ENCODE measurements at places on chromosomes 7 and 10. TPM values are rescaled to one million over a fixed set of nuclear protein-coding genes. Genes with fewer than 3 reads are reported as not detected.

COL13A1 gene
- polyA plus RNA-seq = 5.2 TPM

HOGA1 gene
- 0.15 TPM for polyA plus RNA-seq

GRM3 gene
- polyA plus RNA-seq = 0.79 TPM

CCDC126 gene
- polyA plus RNA-seq = 3.6 TPM

FAM25A gene
- polyA plus RNA-seq = not detected

BHLHA15 gene
- polyA plus RNA-seq = 1.4 TPM

- no peak for DNase-seq
These were observed 30.1 kb downstream of the KLF6 start for GRCh38 chr10:3754727-3755439.

DNA sequence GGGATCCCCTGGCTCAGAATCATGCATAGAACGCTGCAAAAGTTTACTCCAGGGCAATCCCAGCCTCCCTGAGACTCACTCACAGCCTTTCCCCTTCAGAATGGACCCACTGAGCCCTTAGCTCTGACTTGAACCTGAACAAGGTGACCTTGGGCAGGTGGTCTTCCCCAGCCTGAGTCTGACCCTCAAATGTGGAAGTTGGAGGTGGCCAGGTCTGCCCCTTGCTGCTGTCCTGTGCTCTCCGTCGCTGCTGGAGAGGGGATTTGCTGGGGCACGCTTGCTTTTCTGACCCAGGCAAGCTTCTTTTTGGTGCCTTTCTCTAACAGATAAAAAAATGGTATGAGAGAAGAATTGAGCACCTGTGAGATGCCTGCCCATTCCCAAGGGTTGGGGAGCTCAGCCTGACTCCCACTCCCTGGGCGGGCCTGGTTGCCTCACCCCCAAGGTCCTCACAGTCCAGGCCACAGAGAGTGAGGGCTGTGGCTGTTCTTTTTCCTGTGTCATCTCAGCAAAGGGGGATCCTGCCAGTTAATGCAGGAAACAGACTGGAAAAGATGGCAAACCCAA lies 46.6 kb upstream of the IGFBP3 start:
- DNase-seq = no peak

GRCh38 chr7:141600168-141601006 lies 49.2 kb downstream of the AGK start:
- peak; percentile 27 for DNase-seq

GRCh38 chr7:30594048-30594539 lies 584 bp upstream of the GARS1 start:
- peak; percentile 73 for DNase-seq

GRCh38 chr10:99279626-99280111 lies 44.0 kb upstream of the HPSE2 start:
- no peak for DNase-seq

DNA sequence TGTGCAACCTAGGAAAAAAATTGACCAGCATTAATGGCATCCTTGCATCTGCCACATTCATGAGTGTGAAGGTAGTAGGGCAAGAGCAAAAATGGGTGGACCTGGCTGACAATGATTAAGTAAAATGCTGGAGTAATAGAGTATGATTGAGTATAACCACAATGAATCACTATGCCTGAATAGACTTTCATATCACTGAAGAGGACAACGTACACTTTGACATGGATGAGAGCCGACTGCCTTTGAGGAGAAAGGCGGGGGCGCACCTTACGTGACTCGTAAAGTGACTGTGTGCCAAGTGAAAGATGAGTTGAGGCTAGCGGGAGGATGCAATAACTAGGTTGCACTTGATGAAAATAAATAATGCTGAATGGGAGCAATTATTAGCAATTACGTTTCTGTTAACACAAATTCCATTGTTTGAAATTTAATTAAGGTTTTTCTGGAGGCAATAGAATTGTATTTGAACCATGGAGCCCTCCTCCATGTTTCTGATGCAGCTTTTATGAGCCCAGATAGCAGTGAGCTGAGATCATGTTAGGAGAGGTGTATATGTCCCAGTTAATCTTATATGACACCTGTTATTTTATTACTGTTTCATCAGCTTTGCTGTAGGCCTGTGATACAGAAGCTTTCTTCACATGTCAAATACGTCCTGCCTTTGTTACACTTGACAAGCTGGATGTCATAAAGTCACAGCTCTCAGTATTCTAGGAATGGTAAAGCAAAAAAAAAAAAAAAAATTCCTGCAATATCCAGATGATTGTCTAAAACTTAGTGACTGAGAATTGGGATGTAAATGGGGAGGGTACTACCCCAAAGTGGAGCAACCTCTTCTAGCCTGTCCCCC lies 596.5 kb downstream of the NXPH1 start:
- DNase-seq = no peak

DNA sequence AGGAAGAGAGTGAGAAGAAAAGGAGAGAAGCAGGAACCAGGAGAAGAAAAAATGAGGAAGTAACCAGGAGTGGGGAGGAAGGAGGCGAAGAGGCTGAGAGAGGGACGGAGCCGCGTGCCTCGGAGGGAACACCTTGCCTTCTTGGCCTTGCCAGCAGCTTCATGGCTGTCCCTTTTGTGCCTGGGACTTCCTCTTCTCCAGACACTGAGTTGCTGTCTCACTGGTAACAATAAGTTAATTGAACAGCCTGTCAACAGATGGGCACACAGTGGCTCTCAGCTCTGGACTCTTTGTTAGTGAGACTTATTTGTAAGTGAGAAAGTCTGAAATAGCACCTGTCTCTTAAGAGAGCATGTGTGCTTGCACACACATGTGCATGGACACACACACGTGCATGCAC lies 83.2 kb downstream of the GATA3 start:
- no peak for DNase-seq

DNA sequence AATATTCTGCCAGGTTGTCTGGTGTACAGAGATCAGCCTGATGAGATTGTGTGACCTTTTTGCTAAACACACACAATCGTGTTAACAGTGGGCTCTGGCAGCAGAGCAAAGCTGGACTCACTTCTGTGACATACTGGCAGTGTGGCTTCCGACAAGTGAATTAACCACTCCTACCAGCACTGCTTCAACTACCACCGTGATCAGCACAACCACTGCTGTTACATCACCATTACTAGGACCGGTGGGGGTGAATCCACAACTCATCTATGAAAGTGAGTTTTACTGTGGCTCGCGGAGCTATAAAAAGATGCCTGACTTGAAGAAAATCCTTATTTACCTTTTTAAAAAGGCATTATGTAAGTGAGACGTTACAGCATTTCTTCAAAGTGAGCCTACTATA lies 135.6 kb downstream of the WDR37 start:
- no peak for DNase-seq

Measured in GM23338 (cell line).